SJCRH30 (cell line): ENCODE measurements at places on chromosomes 3 and 15. TPM values are rescaled to one million over a fixed set of nuclear protein-coding genes. Genes with fewer than 3 reads are reported as not detected.

Gene ANKUB1
- total RNA-seq, result not detected in 2 replicates

DNA sequence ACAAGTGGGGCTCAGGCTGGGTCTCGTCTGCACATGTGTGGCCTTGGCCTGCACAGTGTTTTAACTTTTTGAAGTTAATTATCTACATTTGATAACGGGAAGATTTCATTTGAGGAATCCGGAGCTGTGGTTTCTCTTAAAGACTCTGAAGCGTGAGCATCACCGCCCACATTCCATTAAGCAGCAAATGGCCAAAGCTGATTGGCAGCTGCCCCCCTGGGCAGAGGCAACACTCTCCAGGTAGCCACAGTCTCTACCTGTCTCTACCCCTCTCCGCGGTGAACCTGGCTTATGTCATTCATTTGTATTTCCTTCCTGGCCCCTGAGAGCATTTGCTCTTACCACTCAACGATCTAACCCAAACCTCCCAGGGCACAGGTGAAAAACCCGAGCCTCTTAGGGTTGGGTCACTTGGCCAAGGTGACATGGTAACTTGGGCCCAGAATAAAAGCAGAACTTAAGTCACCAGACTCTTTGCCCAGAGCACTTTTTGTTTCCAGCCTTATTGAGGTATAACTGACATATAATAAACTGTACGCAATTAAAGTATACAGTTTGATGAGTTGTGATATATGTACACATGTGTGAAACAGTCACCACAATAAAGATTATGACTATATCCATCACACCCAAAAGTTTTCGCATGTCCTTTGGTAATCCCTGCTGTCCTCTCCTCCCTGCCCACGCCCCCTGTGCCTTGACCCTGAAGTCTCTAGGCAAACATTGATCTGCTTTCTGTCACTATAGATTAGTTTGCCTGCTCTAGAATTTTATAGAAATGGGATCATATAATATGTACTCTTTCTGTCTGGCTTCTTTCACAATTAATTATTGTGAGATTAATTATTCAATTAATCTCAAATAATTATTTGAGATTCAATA is 245.7 kb upstream of the HES1 start:
- no peaks in the 10 kb centered on the region for H3K27me3 ChIP-seq
- H3K36me3 ChIP-seq, result no peaks in the 10 kb centered on the region
- no peak overlapping the region for H3K4me3 ChIP-seq
- no peak overlapping the region for H3K27ac ChIP-seq
- no peaks in the 10 kb centered on the region for H3K4me1 ChIP-seq

DNA sequence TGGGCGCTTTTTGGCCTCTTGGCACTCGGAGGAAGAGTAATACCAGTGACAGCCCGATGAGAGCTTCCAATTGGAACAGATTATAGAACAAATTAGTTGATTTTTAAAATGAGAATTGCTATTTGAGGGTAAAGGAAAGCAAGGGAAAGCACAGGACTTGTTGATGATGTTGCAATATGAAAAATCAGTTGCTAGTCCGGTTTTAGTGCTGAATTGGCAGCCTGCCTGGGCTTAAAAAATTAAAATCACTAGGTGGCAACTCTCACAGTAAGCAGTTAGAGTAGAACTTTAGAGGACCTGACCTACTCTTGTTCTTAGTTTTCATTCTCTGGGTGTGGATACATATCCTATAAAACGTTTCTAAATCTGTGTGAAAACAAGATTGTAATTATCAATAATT is 2.1 kb upstream of the SCAANT1 start:
- H3K4me1 ChIP-seq, result no peaks in the 10 kb centered on the region
- DNase-seq, result no peak
- H3K4me3 ChIP-seq, result no peak overlapping the region
- H3K27me3 ChIP-seq, result no peaks in the 10 kb centered on the region

- H3K36me3 ChIP-seq, result peaks cover 33% of the 10 kb centered on the region
- DNase-seq, result no peak
- no peak overlapping the region for H3K4me3 ChIP-seq
- no peak overlapping the region for H3K27ac ChIP-seq
- H3K4me1 ChIP-seq, result no peaks in the 10 kb centered on the region
Observed at GRCh38 chr3:10268930-10269329, 20.7 kb downstream of the TATDN2 start.

DNA sequence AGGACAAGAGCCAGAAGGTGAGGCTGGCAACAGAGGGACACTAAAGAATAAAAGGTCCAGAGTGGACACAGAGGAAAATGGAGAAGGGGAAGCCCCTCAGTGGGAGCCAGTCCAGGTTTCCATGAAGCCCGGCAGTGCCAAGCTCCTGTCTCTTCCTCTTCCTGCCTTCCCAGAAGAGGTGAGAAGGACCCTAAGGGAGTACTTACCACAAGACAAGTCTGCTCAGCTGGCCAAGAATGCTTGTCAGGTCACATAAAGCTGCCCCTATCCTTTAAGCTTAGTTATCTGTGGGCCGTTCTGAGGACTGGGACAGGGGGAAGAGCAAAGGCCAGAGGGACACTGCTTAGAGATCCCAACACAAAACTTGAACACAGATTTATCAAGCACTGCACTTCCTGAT is 100.2 kb downstream of the RYK start:
- no peaks in the 10 kb centered on the region for H3K4me1 ChIP-seq
- no peaks in the 10 kb centered on the region for H3K27me3 ChIP-seq
- peaks cover 12% of the 10 kb centered on the region; the same call in 1 of the 2 replicates for H3K36me3 ChIP-seq
- H3K4me3 ChIP-seq, result no peak overlapping the region

Gene AVEN
- total RNA-seq, result 16.8 and 18.2 TPM in 2 replicates

- peak; percentile 39 for DNase-seq
- H3K27me3 ChIP-seq, result no peaks in the 10 kb centered on the region
- H3K4me1 ChIP-seq, result peaks cover 10% of the 10 kb centered on the region
- H3K4me3 ChIP-seq, result no peak overlapping the region
Observed at GRCh38 chr3:66656609-66657008, 155.8 kb upstream of the LRIG1 start.

Gene TCAIM
- total RNA-seq, result 15.2 and 18.3 TPM in 2 replicates

GRCh38 chr3:121491683-121492320 is 54.0 kb downstream of the POLQ start:
- DNase-seq, result no peak
- H3K4me1 ChIP-seq, result no peaks in the 10 kb centered on the region
- no peaks in the 10 kb centered on the region for H3K27me3 ChIP-seq
- no peak overlapping the region for H3K27ac ChIP-seq
- H3K4me3 ChIP-seq, result no peak overlapping the region
- H3K36me3 ChIP-seq, result peaks cover 59% of the 10 kb centered on the region

DNA sequence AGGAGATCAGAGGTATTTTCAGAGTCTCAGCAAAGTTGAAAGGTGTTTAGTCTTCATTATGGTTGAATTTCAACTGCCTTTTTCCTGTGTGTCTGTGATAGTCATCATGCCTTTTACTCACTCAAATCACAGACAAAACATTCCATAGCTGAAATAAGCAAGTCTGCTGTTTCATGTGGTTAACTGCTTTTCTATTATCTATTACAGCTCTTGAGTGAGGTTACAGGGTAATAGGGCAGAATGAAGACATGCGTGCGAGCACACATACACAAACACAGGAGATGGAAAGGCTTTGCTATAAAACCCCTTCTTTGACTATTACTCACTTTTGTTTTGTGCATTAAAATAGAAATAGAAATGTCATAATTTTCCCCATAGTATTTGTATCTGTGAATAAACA is 192.6 kb upstream of the RARB start:
- H3K36me3 ChIP-seq, result no peaks in the 10 kb centered on the region
- H3K27me3 ChIP-seq, result no peaks in the 10 kb centered on the region
- H3K4me3 ChIP-seq, result no peak overlapping the region
- no peak overlapping the region for H3K27ac ChIP-seq
- no peaks in the 10 kb centered on the region for H3K4me1 ChIP-seq

GRCh38 chr3:153061938-153062528 is 100.0 kb upstream of the RAP2B start:
- H3K36me3 ChIP-seq, result no peaks in the 10 kb centered on the region
- no peaks in the 10 kb centered on the region for H3K27me3 ChIP-seq
- no peak overlapping the region for H3K27ac ChIP-seq
- H3K4me3 ChIP-seq, result no peak overlapping the region
- no peak for DNase-seq

Gene RAB6B
- 0.58 and 1.4 TPM in 2 replicates for total RNA-seq

Gene TLE3
- total RNA-seq, result 35.7 and 36.9 TPM in 2 replicates

DNA sequence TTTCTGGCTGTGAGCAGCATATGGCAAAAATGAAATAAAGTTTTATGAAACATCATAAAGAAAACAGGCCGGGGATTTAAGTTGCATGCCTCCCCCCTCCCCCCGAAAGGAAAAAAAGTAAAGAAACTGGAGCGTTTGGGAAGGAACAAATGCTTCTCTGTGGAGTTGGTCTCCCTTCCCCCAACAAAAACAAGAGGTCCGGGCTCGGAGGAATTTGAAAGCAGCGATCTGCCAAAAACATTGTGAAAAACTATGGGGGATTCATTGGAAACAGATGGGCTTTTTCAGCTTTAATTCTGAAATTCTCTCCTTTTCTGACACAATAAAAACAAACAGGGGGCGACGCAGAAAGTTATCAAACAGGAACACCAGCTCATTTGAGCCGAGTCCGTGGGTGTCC is 17.0 kb downstream of the RGMA start:
- DNase-seq, result peak; percentile 70
- peaks cover 27% of the 10 kb centered on the region for H3K36me3 ChIP-seq
- peak overlapping the region; percentile 75 for H3K27ac ChIP-seq

GRCh38 chr15:25514522-25514921 is 75.7 kb upstream of the UBE3A start:
- no peak overlapping the region for H3K27ac ChIP-seq
- H3K36me3 ChIP-seq, result no peaks in the 10 kb centered on the region
- no peaks in the 10 kb centered on the region for H3K4me1 ChIP-seq
- H3K4me3 ChIP-seq, result no peak overlapping the region
- no peak for DNase-seq

- H3K36me3 ChIP-seq, result peaks cover 10% of the 10 kb centered on the region
- H3K27ac ChIP-seq, result no peak overlapping the region
- no peak overlapping the region for H3K4me3 ChIP-seq
- H3K4me1 ChIP-seq, result peaks cover 18% of the 10 kb centered on the region
- no peaks in the 10 kb centered on the region for H3K27me3 ChIP-seq
- DNase-seq, result no peak
Observed at GRCh38 chr3:197300361-197300760, 1.9 kb upstream of the DLG1 start.

Gene GABPB1
- 41.3 and 41.4 TPM in 2 replicates for total RNA-seq

- no peak overlapping the region for H3K27ac ChIP-seq
- no peak for DNase-seq
- H3K4me1 ChIP-seq, result no peaks in the 10 kb centered on the region
- no peaks in the 10 kb centered on the region for H3K36me3 ChIP-seq
- H3K4me3 ChIP-seq, result no peak overlapping the region
- no peaks in the 10 kb centered on the region for H3K27me3 ChIP-seq
Observed at GRCh38 chr3:171417813-171418212, 42.4 kb downstream of the TNIK start.

GRCh38 chr3:125194849-125195601 is 17.5 kb downstream of the SLC12A8 start:
- H3K4me1 ChIP-seq, result no peaks in the 10 kb centered on the region; the same call in 1 of the 2 replicates
- no peak overlapping the region for H3K4me3 ChIP-seq
- H3K27ac ChIP-seq, result no peak overlapping the region

Gene PRR23B
- total RNA-seq, result not detected in 2 replicates

DNA sequence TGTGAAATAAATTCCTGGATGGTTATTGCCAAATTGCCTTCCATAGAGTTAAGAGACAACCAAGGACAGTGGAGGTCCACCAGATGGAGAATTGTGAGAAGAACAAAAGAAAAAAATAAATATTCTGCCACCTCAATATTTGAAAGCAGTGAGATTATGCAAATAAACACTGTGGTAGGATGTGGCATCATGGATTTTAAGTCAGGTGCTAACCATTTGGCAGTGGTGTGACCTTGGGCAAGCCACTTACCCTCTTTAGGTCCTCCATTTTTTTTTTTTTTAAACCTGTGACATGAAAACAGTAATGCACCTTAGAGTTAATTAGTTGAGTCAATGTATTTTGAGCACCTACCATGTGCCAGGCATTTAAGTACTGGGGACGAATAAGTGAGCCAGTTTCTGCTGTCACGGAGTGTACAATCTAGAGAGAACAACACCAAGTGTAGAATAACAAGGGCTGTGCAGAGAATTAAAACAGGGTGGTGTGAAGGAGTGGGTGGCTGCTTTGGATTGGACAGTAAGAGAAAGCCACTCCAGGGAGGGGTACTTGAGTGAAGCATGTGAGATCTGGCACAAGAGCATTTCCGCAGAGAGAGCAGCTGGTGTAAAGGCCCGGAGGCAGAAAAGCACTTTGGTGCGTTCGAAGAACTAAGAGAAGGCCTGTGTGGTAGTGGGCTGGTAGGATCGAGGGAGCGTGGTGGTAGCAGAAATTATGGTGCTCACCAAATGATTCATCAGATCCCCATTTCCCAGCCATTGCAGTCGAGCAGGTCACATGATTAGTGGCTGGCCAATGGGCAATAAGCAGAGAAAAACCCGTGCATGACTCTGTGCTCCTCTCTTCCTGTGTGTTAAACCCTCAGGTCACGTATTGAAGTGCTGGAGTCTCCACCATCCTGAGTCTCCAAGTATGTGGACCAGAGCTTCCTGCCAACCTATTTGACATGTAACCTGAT is 39.2 kb downstream of the CCK start:
- no peaks in the 10 kb centered on the region for H3K27me3 ChIP-seq
- no peaks in the 10 kb centered on the region for H3K4me1 ChIP-seq
- DNase-seq, result peak; percentile 24
- H3K27ac ChIP-seq, result no peak overlapping the region
- H3K4me3 ChIP-seq, result no peak overlapping the region
- no peaks in the 10 kb centered on the region for H3K36me3 ChIP-seq

DNA sequence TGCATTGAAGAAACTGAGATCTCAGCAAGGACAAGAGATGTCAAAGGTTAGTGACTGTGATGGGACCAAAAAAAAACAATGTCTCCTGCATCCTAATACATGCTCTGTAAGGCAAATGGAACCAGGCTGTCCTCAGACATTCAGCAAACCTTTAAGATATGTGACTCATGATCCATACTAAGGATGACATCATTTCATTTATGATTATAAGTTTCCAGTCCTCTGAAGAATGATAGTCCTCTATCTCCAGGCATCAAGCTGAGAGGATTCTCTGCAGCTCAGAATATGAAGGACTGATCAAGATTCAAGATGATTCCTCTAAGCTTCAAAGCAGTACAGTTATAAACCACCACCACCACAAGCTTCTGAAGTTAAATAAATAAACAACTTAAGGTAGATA is 47.6 kb downstream of the SSR3 start:
- no peaks in the 10 kb centered on the region for H3K27me3 ChIP-seq
- no peak overlapping the region for H3K4me3 ChIP-seq
- H3K36me3 ChIP-seq, result no peaks in the 10 kb centered on the region

GRCh38 chr15:58233341-58233740 is 95.2 kb downstream of the AQP9 start:
- no peak for DNase-seq
- no peaks in the 10 kb centered on the region for H3K36me3 ChIP-seq
- H3K27ac ChIP-seq, result no peak overlapping the region
- H3K4me3 ChIP-seq, result no peak overlapping the region
- no peaks in the 10 kb centered on the region for H3K27me3 ChIP-seq
- peaks cover 16% of the 10 kb centered on the region for H3K4me1 ChIP-seq

- H3K4me3 ChIP-seq, result peak overlapping the region; percentile 65
- H3K27ac ChIP-seq, result peak overlapping the region; percentile 93; the same call in 1 of the 2 replicates
- DNase-seq, result peak; percentile 0
- 0 out of 2 replicates have a peak, but pooled peaks cover 2% of the 10 kb centered on the region for H3K4me1 ChIP-seq
- H3K27me3 ChIP-seq, result no peaks in the 10 kb centered on the region
Observed at GRCh38 chr3:46846624-46847542, 16.4 kb downstream of the MYL3 start.

Gene GATA2
- total RNA-seq, result 17.1 and 19.8 TPM in 2 replicates
